Daoy (cell line): ENCODE measurements at places on chromosomes 13 and 19. TPM values are rescaled to one million over a fixed set of nuclear protein-coding genes. Genes with fewer than 3 reads are reported as not detected.

The KIR2DL4 gene
- not detected in 2 replicates for total RNA-seq

The PTGIR gene
- 0.12 and 0.34 TPM in 2 replicates for total RNA-seq

The TMEM255B gene
- 3.8 and 9.7 TPM in 2 replicates for total RNA-seq

The ZNF729 gene
- total RNA-seq = not detected in 2 replicates

The SAFB gene
- 47.0 and 57.0 TPM in 2 replicates for total RNA-seq

The KLF2 gene
- total RNA-seq = 0.33 and 1.9 TPM in 2 replicates

The TCF3 gene
- 91.7 and 92.8 TPM in 2 replicates for total RNA-seq

The LRRC63 gene
- 0.11 TPM in 1 of 2 replicates, not detected in the other for total RNA-seq

The SULT2A1 gene
- not detected in 2 replicates for total RNA-seq

The DLEU7 gene
- 0.12 TPM in 1 of 2 replicates, not detected in the other for total RNA-seq

The FREM2 gene
- under 0.01 TPM in 1 of 2 replicates, not detected in the other for total RNA-seq
